Neural crest cell (in vitro differentiated cells): ENCODE measurements at places on chromosomes 12 and 14.

DNA sequence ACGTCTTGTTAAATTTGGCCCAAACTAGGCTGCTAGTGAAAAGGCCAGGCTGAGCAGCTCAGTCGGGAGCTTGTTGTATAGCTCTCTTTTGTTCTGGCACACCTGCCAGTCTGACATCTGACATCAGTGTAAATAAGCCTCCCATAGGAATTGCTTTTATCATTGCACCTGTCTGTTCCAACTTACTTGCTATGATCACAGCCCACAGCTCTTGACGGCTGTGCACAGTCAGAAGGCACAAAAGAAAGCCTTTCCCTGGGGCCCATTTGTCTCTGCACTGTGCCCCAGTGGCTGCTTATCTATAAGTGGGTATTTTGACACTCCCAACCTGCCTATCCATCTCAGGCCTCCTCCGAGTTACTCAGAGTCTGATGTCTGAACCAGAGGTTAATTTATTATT lies 324.5 kb downstream of the NUAK1 start:
- no peak for DNase-seq

GRCh38 chr14:100611811-100612480 lies 24.7 kb upstream of the BEGAIN start:
- DNase-seq, result no peak

GRCh38 chr12:39331539-39332261 lies 111.2 kb downstream of the KIF21A start:
- no peak for DNase-seq

GRCh38 chr12:27870939-27871338 lies 90.9 kb upstream of the MANSC4 start:
- DNase-seq, result no peak

- no peak for DNase-seq
Measured at GRCh38 chr14:70909733-70910614, 2.7 kb downstream of the PCNX1 start.

GRCh38 chr12:62919838-62920237 lies 15.1 kb downstream of the PPM1H start:
- no peak for DNase-seq

DNA sequence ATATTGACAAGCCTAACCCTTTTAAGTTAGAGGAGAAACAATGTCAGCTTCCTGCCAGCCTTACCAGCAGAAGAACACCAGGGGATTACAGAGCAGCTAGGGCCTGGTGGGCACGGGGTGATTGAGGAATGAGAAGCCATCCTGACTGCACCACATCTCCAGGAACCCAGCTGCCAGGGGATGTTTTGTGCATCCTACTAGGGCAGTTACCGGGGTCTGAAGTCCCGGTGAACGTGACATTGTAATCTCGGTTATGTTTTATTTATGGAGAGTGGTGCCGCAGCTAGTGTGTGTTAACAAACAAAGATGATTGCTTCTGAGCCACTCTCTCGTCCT lies 115.9 kb downstream of the BCL11B start:
- DNase-seq, result no peak

DNA sequence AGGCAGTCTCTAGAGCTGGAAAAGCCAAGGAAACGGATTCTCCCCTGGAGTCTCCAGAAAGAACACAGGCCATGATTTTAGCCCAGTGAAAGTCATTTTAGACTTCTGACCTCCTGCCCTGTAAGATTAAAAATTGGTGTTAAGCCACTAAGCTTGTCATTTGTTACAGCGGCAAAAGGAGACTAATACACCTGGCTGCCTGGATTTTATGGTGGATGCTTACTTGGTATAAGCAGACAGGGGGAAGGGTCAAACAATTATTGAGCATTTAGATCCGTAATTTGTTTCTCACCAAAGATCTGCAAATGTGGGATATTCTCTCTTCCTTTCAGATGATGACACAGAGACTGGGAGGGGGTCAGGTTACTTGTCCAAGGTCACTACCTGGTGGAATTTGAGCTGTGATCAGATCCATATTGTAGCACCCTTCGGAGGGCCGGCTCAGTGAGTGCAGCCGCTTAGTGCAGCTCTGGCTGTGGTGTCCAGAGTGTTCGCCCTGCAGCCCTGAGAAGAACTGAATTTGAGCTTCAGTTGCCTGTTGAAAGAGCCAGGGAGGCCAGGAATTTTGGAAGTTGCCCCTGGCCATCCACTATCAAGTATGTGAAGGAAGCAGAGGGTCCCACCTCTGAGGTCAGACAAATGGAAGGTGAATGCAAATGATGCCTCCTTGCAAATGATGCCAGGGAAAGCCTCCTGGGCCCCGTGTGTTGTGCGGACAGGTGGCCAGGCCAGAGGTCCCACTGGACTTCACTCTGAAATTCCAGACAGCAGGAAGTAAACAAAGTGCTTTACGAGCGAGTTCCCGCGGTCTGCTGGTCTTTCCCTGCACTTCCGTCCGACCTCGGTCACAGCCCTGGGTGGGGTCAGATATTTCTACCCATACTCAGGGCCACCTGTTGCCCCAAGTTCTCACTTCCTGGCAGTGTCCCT lies 15.1 kb downstream of the GLRX5 start:
- no peak for DNase-seq

DNA sequence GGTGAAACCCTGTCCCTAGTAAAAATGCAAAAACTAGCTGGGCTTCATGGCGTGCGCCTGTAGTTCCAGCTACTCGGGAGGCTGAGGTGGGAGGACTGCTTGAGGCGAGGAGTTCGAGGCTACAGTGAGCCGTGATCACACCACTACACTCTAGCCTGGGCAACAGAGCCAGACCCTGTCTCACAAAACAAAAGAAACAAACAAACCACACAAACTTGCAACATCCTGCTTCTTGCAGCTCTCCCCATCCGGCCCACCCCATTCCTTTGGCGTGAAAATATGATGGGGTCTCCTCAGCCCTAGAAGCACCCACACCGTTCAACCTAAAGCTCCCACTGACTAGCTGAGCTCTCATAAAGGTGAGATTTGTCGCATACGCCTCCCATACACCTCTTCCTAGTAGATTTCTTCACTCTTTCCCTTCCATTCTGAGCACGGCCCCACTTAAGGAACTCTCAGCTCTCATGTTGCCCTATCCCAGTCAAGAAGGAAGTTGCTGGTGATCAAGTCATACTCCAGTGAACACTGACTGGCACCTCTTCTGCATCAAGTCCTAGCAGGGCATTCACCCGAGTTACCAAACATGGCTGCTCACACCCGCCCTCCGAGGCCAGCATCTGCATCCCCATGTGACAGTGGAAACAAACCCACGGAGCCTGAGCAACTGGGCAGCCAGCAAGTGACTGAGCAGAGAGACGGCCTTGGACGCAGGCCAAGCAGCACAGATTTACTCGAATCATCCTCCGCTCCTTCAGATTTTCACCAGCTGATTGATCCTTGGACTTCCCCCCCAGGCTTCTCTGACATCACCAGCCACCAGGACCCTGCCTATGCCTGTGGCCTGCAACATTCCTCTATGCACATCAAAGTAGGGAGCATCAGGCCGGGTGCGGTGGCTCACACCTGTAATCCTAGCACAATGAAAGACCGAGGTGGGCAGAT lies 18.9 kb upstream of the CD27 start:
- DNase-seq, result no peak

DNA sequence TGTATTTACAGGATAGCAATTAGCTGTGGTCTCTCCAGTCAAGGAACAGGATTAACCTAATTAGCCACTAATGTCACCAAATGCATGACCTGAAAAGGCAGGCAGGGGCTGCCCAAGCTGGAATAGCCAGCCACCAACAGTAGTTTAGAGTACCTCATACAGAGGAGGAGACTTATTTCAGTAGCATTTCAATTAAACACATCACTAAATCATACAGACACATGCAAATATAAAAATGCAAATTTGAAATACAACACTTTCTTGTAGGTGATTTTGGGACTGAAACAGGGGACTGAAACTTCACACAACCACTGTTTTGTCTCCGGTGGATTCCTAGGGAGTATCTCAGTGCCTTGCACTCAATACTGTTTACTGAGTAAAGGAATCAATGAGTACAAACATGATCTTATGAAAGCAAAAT lies 636 bp upstream of the IFNG-AS1 start:
- no peak for DNase-seq

DNA sequence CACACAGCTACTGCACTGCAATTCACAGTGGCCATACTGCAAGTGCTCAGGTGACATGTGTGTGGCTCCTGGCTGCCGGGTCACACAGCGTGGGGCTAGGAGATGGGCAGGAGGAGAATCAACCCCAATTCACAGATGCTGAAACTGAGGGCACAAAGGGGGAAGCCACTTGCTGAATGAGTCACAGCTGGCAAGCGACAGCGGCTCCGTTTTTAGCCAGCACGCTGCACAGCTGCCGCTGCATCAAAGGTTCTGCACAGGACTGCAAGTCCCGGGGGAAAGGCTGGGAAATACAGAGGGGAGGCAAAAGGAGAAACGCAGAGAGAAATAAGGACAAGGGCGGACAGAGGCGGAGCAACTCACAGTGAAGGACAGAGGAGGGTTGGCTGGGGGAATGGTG lies 57.9 kb downstream of the KDM2B start:
- DNase-seq, result no peak

DNA sequence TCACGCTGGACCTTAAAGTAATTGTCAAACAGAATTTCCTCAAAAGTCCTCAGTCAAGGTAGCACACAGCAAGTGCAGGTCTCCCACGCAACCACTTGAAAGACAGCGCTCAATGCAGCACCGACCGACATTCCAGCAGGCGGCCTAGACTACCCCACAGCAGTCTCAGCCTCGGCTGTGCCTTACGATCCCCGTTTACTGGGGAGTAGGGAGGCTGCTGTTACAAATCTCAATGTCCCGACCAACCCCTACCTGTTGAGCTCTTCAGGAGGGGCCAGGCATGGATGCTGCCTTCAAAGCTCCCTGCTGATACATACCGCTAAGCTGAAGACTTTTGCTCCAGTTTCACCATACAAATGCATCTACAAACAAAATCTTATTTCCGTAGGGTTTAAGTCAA lies 21.8 kb downstream of the VPS37B start:
- no peak for DNase-seq

DNA sequence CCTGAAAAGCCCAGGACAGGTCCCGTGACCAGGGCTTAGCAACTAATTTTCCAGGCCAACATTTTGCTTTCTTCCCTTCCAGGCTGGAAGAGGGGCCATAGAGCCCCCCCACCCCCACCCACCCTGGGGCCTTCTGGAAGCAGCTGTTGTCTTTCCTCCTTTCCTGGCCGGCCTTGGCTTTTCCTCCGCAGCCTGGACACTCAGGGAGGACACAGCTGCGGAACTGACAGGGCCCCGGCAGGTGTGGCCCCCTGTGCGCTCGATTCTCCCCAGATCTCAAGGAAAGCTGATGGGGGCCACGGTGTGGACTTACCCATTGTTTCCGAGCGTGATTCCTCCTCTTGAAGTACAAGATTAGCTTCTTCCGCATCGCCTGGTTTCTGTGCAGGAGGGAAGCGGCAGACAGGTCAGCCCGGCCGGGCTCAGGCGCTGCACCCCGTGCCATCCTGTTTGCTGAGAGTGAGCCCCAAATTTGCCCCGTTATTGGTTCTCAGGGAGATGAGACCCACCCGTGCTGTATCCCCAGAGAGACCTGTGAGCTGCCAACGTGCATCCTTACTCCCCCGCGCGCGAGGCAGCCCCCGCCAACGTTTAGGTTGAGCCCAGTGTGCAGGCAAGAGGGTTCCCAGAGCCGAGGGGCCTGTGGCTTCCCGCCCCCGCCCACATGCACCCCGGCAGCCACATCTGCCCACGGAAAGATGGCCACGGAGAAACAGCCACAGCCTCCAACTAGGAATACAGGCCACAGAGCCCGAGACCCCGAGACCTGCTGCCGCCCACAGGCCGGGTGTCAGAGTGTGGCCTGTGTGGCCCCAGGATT lies 129.6 kb downstream of the NCOR2 start:
- DNase-seq, result no peak

DNA sequence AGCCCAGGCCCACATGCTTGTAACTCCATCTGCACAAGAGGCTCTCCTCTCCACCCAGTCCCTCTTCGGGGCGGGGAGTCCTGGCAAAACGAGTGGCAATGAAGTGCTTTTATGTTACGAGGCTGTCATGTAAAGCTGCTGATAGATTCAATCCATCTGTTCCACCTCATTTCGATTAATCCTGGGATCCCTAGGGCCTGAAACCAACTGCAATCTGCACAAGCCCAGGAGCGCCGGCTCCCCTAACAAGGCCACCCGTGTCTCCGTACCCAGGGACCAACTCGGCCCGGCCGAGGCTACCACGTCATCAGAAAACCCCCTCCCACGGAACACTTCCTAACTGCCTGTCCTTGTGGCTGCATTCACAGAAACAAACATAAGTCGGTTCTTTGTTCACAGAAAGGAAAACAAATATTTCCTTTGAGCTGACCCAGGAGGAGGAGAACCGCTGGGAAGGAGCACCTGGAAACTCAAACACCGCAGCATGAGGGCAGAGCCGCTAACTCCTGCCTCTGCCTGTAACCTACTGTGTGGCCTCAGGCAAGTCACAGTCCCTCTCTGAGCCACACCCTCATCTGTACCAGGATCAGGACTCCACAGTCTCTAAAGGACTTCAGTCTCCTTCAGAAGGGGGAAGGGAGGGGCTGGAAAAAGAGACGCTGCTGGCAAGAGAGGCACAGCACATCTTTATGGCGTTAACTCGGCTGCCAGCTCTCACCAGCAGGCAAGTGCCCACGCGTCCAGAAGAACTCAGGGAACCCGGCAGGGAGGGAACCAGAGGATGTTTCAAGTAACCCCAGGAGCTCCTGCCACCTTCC lies 47.8 kb downstream of the CCDC88C start:
- no peak for DNase-seq

DNA sequence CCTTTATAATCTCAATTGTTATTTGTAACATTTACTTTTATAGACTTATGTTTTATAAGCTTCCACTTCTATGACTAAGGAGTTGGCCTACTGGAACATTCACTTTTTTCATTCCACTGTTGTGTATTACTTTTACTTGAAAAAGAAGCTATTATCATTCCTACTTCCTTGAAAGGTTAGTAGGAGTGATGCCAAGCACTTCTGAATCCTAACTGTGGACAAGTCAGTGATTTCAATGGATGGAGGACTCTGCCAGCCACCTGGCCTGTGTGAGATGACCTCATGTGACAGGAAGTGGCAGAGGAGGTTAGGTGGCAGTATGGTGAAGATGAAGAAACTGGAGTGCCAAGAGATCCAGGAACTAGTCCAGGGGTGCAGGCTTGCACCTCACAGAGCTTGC lies 46.0 kb downstream of the TECPR2 start:
- no peak for DNase-seq

GRCh38 chr12:107431942-107432341 lies 253.7 kb upstream of the PWP1 start:
- no peak for DNase-seq

DNA sequence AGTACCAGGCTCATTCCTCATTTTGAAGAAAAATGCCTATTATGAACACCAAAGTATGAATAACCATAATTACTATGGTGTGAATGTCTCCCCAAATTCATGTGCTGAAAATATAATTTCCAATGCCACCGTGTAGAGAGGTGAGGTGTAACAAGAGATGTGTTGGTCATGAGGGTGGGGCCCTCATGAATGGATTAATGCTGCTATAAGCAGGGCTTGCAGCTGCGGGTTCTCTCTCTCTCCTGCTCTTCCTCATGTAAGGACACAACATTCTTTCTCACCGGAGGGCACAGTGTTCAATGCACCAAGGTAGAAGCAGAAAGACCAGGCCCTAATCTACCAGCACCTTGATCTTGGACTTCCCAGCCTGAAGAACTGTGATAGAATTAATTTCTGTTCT lies 70.0 kb downstream of the TMTC1 start:
- DNase-seq, result no peak
